ENCODE measurements at places on chromosomes 5 and 9. TPM values are rescaled to one million over a fixed set of nuclear protein-coding genes. Genes with fewer than 3 reads are reported as not detected.

DNA sequence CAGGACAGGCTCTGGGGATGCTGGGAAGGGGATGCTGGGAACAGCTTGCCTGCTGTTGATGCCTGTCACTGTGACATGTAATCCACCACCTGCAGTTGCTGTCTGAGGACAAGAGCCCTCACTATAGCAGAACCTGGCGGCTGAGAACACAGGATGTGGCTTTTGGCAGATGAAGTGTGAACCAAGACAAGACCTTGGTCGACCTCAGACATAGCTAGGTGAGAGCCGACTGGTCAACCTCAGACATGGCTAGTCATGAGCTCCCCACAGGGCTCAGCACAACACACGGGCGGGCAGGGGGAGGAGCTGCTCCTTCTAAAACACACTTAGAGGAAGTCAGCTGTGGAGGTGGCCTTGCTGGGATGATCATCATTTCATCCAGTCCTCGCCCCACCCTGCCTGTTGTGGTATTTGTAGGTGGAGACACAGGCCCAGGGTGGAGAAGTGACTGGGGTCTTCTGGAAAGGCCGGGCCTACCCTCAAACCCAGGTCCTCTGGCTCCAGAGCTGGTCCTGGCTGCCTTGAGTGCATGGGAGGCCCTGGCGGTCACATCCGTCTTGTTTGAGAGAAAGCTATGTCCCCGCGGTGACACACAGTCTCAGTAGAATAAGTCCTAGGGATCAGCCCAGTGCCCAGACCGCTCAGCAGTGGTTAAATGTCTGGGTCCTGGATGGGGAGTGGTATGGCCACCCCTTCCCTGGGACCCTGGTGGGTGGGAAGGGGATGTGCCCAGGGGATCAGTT lies 6.1 kb downstream of the SUSD3 start:
- DNase-seq, result no peak

GRCh38 chr5:137442660-137443059 lies 56.5 kb downstream of the SPOCK1 start:
- no peak for DNase-seq

DNA sequence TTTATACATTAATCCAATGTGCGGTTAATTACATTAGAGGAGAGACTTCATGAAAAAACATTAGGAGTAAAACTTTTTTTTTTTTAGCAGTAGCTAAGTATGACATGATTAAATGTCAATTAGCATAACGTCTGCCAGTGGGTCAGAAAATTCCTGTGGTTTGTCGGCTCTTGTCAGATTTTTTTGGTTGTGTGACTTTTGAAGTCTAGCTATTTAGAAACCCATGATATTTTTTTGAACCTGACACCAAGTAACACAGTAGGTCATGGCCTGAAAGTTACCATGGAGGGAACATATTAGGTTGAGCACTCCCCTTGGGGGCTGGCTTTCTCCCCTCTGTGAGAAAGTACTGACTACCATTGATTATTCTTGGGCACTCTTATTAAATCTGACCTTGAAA lies 84.8 kb upstream of the ALDH1A1 start:
- no peak for DNase-seq

DNA sequence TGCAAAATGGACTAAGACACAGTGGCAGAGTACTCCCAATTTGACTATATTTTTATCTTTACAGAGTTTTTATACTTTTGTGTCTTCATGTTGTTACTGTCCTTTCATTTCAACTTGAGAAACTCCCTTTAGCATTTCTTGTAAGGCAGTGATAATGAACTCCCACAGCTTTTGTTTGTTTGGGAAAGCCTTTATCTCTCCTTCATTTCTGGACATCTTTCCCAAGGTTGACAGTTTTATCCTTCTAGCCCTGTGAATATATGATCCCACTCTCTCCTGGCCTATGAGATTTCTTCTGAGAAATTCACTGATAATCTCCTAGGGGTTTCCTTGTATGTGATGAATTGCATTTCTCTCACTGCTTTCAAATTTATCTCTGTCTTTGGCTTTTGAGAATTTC lies 9.2 kb upstream of the SARDH start:
- no peak for DNase-seq

- DNase-seq, result no peak
Observed at GRCh38 chr9:72137697-72138365, 11.4 kb upstream of the GDA start.

GRCh38 chr5:163439092-163439425 lies 1.7 kb downstream of the CCNG1 start:
- DNase-seq, result no peak

- DNase-seq, result peak; percentile 90
Observed at GRCh38 chr9:4297786-4298254, 2.0 kb downstream of the GLIS3 start.

RASGRF2 gene
- total RNA-seq, result 5.3 TPM

GRCh38 chr5:120913396-120913795 lies 449.3 kb downstream of the PRR16 start:
- no peak for DNase-seq

MRPL22 gene
- total RNA-seq, result 45.1 TPM

GRCh38 chr5:143878430-143878829 lies 66.5 kb downstream of the HMHB1 start:
- no peak for DNase-seq

GRCh38 chr5:159858871-159859270 lies 57.4 kb upstream of the ADRA1B start:
- DNase-seq, result no peak

DNA sequence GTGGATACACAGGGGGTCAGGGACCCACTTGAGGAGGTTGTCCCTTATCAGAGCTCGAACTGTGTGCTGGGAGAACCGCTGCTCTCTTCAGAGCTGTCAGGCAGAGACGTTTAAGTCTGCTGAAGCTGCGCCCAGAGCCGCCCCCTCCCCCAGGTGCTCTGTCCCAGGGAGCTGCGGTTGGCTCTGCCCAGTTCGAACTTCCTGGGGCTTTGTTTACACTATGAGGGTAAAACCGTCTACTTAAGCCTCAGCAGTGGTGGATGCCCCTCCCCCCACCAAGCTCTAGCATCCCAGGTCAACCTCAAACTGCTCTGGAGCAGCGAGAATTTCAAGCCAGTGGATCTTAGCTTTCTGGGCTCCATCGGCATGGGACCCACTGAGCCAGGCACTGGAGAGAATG lies 15.9 kb downstream of the SRD5A1 start:
- DNase-seq, result peak; percentile 56

GRCh38 chr5:120449501-120449900 lies 14.6 kb upstream of the PRR16 start:
- DNase-seq, result no peak

MYOZ3 gene
- total RNA-seq, result 8.1 TPM

SPATA31C1 gene
- total RNA-seq, result 0.03 TPM

DNA sequence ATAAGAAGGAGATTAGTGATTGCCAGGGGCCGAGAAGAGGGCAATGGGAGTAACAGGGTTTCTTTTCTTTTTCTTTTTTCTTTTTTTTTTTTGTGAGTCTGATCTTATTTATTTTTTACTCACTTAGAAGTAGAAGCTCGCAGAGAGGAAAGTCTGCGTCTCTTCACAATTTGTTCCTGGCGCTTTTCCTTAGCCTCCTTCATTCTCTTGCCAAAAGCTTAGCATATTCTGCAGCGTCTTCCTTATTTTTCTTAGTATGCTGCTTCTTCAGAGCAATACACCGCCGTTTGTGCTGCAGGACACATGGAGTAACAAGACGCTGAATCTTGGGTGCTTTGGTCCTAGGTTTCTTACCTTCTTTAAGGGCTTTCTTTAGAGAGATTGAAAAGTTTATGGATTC lies 30.3 kb upstream of the DENND4C start:
- no peak for DNase-seq

MOB3B gene
- total RNA-seq, result 6.9 TPM

Data from H7 (cell line).